ENCODE measurements at places on chromosomes 13 and 19.

- DNase-seq = no peak
These were observed 349.7 kb downstream of the LIG4 start for GRCh38 chr13:107865643-107866031.

GRCh38 chr19:50723735-50724521 is 764 bp downstream of the CLEC11A start:
- no peak for DNase-seq

DNA sequence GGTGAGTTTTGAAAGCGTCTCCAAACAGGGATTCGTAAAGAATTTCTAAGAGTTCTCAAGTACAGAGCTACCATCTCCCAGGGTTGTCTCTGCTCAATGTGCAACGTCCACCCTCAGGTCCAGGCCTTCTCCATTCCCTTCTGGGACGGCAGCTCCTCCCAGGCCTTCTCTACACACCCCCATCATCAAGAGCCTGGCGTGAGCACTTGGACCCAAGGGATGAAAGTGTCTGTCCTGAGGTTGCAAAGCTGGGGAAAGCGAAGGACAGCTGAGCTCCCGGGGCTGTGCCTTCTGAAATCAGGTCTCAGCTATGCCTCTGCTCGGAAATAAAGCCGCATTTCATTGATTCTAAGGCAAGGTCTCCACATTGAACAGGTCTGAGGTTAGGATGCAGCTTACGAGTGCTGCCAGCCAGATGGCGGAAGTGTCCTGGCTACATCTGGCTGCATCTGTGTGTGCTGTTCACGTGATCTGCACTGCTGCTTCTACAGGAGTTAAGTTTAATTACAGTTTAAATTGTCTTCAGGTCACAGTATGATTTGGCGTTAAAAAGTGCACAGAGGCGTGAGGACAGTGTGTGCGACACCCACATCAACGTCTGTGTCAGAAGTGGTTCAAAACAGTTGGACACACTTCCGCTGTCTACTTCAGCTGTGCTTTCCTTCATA is 27.0 kb upstream of the MIER2 start:
- DNase-seq = no peak

DNA sequence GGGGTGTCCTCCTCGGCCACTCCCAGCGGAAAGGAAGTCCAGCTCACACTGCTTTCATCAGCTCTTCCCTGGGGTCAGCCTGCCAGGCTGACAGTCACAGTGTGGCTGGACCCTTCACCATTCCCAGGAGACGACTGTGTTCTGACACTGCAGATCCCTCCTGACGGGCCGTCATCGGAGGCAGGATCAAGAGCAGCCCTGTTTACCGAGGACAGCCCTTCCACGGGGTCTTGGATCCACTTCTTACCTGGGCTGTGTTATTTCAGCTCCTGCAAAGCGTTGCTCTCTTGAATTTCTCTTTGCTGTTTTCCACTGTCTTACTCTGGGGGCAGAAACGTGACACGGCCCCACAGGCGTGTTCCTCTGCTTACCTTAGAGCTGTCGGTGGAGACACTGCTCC is 149.9 kb upstream of the SOX1 start:
- DNase-seq = no peak

DNA sequence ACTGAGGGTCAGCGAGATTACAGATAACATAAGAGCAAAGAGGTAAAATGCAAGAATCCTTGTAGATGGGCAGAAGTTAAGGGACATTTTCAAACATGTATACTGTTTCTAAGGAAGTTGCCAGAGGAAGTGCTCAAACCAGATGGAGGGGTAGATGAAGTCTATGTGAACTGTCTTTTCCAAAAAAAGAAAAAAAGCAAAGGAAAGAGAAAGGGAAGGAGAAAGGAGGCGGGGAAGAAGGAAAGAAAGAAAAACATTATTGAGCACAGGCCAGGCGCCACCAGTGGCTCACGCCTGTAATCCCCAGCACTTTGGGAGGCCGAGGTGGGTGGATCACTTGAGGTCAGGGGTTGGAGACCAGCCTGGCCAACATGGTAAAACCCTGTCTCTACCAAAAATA is 5.3 kb downstream of the DMAC2 start:
- DNase-seq = no peak

GRCh38 chr19:49906879-49907564 is 10.3 kb upstream of the IL4I1 start:
- DNase-seq = no peak

GRCh38 chr19:40733149-40733548 is 16.2 kb downstream of the ITPKC start:
- DNase-seq = no peak

GRCh38 chr19:7072541-7072940 is 3.0 kb downstream of the ZNF557 start:
- no peak for DNase-seq

Data from NCI-H524 treated with DMSO at 0.1 percent for 48 hours (cell line).